ENCODE measurements at places on chromosomes 2 and 18.
A peak's percentile ranks its signal among the peaks of the same experiment; 100 is the strongest.

- DNase-seq = no peak
These were observed 39.7 kb downstream of the PID1 start for GRCh38 chr2:229231328-229231868.

DNA sequence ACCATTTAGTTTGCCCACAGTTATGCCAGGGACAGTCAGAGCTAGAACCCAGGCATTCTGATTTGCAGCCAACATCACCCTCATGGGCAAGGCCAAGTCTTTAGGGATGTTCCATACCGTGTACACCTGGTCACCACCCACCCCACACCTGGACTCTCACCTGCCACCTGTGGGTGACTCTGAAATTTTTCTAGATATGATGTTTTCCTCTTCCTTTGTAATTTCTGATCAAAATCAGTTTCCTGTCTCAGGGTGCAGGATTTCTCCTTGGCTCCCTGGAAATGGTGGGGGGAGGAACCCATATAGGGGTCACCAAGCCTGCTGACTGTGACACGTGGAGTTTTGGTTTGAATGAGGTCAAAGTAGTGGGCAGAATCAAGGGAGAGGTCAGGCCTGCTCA is 138.2 kb downstream of the ACOXL start:
- no peak for DNase-seq

- DNase-seq = no peak
These were observed 107.8 kb downstream of the NOL10 start for GRCh38 chr2:10581990-10582389.

- no peak for DNase-seq
These were observed 76.9 kb upstream of the UNC80 start for GRCh38 chr2:209694748-209695147.

GRCh38 chr18:80190311-80190710 is 57.0 kb downstream of the PARD6G start:
- DNase-seq = no peak

- DNase-seq = no peak
These were observed 266.1 kb upstream of the CYP26B1 start for GRCh38 chr2:72413716-72414115.

DNA sequence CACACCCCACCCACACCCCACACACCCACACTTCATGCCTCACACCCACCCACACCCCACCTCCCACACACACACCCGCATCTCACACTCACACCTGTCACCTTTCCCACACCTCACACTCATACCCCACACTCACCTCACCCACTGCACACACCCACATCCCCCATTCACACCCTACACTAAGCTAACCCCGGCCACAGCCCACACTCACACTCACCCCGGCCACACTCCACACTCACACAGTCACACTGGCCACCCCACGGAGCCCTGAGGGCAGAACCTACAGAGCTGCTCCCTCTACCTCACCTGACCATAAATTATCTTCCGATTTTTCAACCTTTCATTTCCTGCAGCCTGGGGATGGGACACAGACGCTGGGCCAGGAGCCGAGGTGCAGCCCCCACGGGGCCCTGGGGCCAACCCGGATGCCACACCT is 241.3 kb downstream of the HDAC4 start:
- no peak for DNase-seq

- no peak for DNase-seq
These were observed 1.9 kb upstream of the WDR75 start for GRCh38 chr2:189439342-189439741.

- no peak for DNase-seq
These were observed 22.7 kb downstream of the TUBB6 start for GRCh38 chr18:12330766-12331165.

- no peak for DNase-seq
These were observed 163.6 kb downstream of the CAPN13 start for GRCh38 chr2:30643674-30644073.

DNA sequence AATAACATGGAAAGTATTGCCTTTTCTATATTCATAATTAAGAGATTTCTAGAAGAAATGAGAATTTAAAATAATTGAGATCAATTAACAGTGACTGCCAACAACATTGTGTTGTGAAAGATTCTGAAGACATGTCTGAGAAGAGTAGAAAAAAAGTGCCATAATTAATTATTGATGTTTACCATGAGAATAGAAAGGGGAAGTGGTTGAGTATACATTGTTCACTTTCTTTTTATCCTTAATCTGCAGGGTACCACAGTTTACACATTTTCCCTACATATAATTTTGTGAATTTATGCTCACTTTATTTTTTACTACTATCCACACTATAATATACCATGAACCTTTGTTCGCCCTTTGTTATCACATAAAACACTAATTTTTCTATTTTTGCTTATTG is 47.1 kb upstream of the UBE2E3 start:
- no peak for DNase-seq

DNA sequence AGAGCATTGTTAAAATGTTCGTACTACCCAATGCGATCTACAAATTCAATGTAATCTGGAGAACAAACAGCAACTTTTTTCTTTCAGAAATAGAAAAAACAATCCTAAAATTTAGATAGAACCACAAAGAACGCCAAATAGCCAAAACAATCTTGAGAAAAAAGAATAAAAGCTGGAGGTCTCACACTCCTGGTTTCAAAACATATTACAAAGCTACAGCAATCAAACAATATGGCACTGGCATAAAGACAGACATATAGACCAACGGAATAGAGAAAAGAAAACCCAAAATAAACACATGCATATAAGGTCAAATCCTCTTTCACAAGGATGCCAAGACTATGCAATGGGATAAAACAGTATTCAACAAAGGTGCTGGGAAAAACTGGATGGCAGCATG is 74.5 kb downstream of the MAP4K3 start:
- DNase-seq = no peak

- DNase-seq = no peak
These were observed 56.7 kb downstream of the IL1R2 start for GRCh38 chr2:102048465-102048864.

DNA sequence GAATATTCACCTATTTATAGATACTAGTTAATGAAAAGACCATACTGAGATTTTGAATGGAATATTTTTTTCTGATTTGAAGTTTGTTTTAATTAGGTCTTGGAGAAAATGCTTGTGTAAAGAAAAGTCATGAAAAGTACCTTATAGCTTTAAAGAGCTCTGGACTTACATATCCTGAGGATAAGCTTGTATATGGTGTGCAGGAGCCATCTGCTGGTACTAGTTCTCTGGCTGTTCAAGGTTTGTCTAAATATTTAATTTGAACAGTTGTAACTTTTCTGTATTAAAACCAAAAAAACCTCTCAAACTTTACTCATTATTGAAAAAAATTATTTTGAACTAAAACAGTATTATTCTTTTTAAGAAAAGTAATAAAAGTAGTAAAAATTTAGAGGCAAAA is 50.1 kb downstream of the UBR3 start:
- DNase-seq = no peak

DNA sequence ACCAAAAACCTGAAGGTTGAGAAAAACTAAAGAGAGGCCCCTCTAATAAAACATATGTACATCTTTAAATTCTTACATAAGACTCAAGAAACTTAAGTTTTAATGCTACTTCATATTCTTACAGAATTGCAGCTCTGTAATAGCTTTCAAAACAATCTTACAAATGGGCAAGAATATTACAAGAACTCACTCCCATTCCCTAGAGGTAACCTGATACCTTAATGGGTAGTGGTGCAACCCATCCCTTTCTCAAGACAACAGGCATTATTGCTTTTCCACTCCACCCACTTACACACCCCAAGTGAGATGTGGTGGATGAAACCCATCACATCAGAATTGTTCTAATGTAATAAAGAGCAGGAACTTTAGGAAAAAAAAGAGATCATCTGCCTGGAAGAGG is 103.7 kb downstream of the RBMS1 start:
- no peak for DNase-seq

GRCh38 chr2:218878926-218879761 is 1.5 kb upstream of the WNT10A start:
- no peak for DNase-seq

DNA sequence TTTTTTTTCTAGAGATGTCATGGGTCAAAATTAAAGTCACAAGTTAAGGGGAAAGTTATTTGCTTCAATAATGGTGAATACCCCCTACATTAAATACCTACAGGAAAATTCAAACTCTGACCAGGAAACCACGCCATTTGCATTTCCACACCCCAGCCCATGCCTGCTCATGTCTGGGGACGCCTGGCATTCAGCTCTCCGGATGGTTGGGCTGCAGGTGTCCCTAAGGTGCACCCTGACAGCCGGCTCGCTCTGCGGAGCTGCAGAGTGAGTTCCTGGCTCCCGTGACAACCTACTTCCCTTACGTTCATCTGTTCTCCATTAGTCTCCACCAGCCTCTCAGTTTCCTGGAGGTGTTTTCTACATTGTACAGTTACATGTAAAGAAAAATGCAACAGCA is 122.7 kb upstream of the RIOK3 start:
- DNase-seq = peak; percentile 23

- DNase-seq = peak; percentile 19
These were observed 66.3 kb upstream of the TCF7L1 start for GRCh38 chr2:85066874-85067351.

- peak; percentile 50 for DNase-seq
These were observed 11.2 kb downstream of the ATP6V1B1 start for GRCh38 chr2:70946832-70947442.

DNA sequence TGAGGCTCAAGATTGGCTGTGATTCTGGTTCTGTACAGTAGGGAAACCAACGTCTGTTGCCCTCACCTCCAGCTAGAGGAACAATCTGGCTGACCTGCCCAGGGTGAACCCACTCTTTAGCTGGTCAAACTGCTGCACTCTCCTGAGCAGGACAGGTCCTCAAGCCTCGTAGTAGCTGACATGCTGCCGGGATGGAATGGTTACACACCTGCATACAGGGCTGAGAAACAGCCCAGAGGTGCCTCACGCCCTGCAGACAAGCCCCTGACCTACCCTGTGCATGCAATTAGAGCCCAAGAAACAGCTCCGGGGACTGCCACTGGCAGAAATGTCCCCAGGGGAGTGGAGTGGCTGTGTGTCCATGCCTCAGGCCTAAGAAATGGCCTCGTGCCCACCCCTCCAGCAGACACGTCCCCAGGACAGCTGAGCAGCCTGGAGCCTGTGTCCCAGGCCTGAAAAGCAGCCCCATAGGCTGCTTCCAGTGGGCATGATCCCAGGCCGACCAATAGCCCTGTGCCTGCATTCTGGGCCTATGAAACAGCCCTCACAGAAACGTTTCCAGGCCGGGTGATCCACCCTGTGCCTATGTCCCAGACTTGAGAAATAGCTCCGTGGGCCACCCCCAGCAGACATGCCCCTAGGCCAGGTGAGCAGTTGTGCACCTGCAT is 25.4 kb downstream of the BOLL start:
- no peak for DNase-seq

DNA sequence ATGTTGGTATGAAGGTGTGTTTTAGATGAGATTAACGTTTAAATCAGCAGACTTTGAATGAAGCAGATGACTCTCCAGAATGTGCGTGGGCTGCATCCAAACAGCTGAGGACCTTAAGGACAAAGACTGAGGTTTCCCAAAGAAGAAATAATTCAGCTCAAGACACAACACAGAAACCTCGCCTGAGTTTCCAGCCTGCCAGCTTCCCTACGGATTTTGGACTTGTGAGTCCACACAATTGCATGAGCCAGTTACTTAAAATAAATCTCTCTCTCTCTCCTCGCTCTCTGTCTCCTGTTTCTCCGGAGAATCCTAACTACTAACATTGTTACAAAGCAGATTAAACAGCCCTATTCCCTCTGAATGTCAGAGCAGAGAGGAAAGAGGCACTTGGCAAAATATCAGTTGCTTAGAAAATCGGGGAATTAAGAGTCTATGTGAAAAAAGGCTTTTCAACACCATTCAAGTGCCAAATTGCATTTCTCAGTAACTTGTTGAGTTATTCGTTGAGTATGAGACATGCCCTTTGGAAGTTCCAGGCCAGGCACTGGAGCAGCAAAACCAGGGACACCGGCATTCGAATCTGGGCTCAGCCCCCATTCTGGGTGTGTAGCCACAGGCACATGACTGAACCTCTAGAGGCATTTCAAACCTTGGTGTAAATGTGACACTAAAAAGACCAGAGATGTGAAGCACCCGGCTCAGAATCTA is 174.6 kb upstream of the PID1 start:
- no peak for DNase-seq

- DNase-seq = no peak
These were observed 140.7 kb downstream of the RNF144A start for GRCh38 chr2:7057865-7058400.

DNA sequence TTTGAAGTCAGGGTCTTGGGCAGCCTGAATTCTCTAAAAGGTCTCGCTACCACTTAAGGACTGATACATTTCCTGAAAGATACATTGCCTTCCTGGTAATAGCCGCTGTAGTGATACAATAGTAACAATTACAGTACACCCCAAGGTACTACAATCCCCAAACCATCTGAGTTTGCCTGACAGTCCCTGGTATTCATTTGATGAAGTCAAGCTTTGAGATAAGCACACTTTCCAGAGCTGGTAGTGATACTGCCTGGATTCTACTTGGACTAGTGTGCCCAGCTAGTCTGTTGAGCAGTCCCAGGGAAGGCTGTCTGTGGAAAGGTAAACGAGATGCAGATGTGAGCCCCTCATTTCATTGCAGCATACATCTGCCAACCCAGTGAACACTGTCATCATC is 24.4 kb upstream of the ITGB6 start:
- DNase-seq = no peak

- no peak for DNase-seq
These were observed 1.4 kb downstream of the SPATS2L start for GRCh38 chr2:200307724-200308545.

- DNase-seq = peak; percentile 41
These were observed 7.5 kb downstream of the GALNT1 start for GRCh38 chr18:35588995-35589394.

- no peak for DNase-seq
These were observed 13.0 kb downstream of the ANTXR1 start for GRCh38 chr2:69026026-69026425.

- DNase-seq = no peak
These were observed 28.0 kb downstream of the SRSF7 start for GRCh38 chr2:38723173-38723572.

- peak; percentile 48 for DNase-seq
These were observed 28.0 kb downstream of the PNO1 start for GRCh38 chr2:68185541-68186164.

Data from memory B cell (primary cell).